ENCODE measurements at places on chromosomes 7 and 10.

GRCh38 chr7:69775231-69775771 is 177.0 kb downstream of the AUTS2 start:
- DNase-seq: no peak

- no peak for DNase-seq
Measured at GRCh38 chr10:87764072-87764934, 53.7 kb downstream of the ATAD1 start.

DNA sequence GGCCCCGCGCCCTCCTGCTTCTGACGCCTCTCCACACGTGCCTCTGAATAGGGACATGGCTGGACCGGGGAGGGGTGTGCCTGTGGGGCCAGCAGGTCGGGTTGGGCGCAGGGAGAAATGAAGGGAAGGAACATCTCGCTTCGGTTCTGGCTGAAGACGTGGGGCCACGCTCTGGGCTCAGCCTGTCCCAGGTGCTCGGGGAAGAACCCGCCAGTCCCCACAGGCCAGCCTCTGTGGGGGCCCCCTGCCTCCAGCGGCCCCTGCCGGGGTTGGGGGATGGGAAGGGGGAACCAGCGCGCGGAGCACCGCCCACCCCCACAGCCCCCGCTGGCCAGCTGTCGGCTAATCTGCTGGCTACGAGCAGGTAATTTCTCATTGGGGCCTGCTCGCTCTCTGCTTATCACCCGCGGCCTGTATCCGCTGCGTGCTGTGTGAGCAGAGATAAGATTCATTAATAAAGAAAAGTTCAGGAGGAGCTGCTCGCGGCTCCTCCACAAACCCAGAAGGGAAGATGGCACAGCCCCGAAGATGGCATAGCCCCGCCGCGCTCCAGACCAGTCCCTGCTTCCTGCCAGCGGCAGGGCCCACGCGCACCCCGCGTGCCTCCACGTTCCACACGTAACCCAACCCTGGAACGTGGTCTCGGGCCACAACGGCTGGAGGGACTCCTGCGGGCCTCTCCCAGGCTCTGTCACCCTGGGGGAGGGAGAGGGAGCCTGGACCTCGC is 186.2 kb downstream of the ELFN1 start:
- no peak for DNase-seq

DNA sequence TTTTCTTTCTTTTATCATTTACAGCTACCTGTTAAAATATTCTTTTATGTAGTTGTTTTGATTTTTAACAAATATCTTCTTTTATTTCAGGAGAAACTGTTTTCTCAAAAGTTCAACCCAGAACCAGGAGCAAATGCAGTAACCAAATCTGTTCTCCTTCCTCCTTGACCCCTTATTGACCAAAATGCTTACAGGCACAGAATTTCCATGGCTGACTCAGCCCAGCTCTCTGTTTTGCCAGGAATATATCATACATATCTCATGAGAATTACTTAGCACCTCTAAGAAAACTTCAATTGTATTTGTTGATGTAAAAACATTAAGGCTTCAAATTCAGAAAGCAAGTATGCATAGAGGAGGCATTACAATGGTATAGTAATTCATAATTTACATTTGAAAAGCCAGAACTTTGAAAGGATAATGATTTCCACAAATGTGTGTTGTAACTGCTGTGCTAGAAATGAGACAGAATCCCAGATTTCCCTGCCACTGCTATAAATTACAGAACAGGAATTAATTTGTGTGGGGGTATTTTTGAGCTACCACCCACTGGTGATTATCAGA is 2.2 kb downstream of the GSAP start:
- DNase-seq: no peak

GRCh38 chr7:129799350-129799955 is 153.3 kb downstream of the UBE2H start:
- DNase-seq: no peak

DNA sequence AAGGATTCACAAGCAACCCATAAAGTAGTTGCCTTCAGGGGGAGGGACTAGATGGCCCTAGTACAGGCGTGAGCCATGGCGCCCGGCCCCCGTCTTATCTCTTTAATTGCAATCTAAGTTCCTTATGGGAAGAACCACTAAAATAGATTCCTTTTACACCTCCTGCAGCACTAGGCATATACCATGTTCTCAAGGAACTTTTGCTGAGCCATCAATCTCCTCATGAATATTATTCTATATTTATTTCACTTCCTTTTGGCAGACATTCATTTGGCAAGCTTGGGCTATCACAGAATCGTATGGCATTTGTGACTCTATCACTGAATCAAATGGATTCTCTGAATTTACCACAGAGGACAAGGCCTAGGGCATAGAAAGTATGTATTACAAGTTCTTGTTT is 14.8 kb upstream of the DNAJC12 start:
- no peak for DNase-seq

GRCh38 chr10:133257489-133258065 is 19.1 kb downstream of the ADAM8 start:
- peak; percentile 88 for DNase-seq

- DNase-seq: peak; percentile 42
Measured at GRCh38 chr7:74355091-74355490, 65.9 kb downstream of the CLIP2 start.
